Right atrium auricular region (tissue), 2 donors: ENCODE measurements at places on chromosomes 13 and 19.

- DNase-seq, result no peak
These were observed 2.5 kb downstream of the SLC1A5 start for GRCh38 chr19:46785980-46786235.

DNA sequence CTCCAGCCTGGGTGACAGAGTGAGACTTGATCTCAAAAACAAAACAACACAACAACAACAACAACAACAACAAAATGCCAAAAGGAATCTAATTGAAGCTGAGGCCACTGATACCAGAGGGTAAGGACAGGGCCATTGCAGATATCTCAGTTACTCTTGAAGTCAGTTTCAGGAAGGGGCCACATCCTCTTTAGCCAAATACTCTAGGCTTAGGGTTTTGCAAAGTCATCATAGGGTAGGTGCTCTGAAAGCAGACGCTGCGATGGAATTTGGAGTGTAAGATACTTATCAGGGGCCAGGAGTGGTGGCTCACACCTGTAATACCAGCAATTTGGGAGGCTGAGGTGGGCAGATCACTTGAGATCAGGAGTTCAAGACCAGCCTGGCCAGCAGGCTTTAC lies 46.6 kb upstream of the UBAC2 start:
- DNase-seq, result no peak

DNA sequence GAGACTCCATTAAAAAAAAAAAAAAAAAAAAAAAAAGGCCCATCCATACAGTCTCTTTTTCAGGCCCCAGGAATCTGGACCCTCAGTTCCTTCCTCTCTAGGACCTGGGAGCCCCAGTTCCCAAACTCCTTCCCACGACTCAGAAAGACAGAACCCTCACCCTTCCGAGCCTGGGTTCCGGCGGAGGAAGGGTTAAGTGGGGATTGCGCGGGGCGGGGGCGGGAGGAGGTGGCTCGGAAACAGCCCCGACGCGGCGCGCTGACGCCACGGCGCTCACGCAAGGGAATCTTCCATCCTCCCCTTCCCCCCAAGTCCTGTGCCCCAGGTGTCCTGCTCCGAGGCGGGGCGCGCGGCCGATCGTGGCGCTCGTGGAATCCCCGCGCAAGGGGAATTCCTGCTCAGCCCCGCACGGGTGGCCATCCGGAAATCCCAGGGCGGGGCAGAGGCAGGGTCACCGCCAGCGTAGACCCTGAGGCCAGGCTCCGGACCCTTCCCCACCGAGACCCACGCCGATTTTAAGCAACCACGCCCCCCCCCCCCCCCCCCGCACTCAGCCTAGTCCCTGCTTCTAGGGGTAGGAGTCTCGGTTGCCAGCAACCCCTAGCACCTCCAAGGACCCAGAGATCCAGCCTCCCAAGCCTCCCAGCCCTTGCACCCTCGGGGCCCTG lies 659 bp downstream of the NFKBID start:
- DNase-seq, result peak; percentile 70

DNA sequence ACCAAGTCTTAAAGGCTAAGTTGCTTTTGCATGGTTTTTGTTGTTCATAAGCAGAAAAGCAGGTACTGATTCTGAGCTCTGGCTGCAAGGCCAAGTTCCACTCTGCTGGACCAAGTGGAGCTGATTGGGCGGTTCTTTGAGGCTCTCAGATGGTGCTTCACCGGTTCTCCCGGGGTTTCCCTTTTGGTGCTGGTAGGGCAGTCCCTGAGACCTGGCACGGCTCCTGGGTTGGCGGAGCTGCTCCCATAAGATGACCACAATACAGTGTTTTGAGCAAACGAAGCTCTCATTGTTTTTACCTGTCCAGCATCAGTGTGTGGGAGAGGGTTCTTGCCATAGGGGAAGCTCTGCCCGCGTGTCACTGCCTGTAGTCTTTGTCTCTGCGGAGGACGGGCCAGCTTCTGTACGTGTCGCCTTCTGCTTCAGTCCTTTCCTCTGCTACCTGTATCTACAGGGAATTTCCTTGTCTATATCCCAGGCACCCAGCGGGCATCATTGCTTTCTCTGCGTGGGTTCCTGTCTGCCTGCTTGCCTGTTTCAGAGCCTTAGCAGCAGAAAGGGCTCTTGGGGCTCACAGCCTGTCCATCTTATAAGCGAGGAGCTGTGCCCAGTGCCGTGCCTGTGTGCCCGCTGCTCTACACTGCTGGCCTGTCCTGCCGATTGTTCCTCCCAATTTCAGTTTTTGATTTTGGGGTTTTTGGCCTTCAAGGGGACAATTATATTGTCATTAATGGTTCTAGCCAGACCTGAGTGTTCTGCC lies 2.3 kb downstream of the U2AF2 start:
- DNase-seq, result no peak
